Stimulated activated CD4-positive, alpha-beta T cell treated with anti-CD3 and anti-CD28 coated beads, Interleukin-15, amount 100 ng/mL, for 1 hour (primary cell): ENCODE measurements at places on chromosomes 1 and 21.

DNA sequence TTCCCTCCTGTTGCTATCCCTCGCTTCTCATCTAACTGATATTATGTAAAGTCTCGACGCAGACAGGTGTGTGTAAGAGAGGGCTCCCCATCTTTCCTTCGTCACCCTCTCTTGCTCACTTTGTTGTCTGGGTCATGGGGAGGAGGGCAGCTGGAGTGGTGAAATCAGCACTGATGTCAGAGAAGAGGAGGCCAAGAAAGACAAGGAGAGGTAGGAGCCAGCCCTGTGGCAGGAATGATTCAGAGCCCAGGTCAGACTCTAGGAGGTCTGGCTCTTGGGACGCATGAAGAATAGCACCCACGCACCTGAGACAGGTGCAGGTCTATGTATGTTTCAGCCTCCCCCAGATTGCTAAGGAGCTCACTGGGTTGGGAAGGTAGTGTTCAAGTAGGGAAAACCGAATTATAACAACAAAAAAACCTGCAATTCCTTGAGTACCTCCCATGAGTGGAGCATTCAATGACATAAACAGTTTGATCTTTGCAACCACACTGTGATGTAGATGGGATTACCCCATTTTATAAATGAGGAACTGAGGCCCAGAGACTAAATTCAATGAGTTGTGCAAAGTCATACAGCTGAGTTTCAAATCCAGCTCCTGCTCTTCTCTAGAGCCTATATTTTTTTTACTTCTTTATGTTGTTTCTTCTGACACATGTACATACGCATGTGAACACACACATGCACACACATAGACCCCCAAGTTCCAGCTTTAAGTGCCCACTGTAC, 10.4 kb downstream of the NUAK2 start:
- no peak for DNase-seq

GRCh38 chr1:93148001-93148400, 32.2 kb downstream of the TMED5 start:
- DNase-seq: no peak

DNA sequence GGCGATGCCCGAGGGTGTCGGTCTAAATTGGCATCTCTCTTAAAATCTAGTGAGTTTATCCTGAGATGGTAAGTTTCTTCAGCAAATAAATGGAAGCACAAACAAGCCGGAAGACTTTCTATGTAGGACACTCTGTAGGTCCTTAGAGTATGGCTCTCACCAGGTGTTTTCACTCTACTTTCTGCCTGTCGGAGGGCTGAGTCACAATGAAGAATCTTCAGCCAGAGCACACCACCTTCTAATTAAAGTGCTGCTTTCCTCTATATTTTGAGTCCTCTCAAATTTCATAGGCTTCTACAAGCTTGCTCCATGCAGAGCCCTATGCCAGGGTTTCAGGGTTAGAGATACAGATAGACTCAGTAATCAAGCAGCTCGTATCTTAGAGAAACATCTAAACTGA, 27.1 kb downstream of the KCNK1 start:
- no peak for DNase-seq

GRCh38 chr1:35715568-35716002, 3.1 kb downstream of the C1orf216 start:
- DNase-seq: peak; percentile 63

- no peak for DNase-seq
Observed at GRCh38 chr1:151616505-151616849, 4.6 kb downstream of the SNX27 start.

DNA sequence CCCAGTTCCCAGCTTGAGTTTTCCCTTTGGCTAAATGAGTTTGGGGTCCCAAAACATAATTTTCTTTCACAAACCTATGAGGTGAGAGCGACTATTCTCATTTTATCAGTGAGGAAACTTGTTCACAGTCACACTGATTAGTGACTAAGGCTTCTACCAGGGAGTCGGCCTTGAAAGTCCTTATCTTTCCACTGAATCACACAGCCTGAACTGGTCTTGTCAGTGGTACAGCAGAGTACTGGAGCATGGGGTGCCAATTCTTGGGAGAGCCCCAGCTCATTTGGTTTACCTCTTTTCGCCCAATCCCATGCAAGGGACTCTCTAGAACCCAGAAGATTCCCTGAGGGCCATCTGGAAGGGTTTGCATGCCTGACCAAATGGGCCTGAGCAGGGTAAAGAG, 16.9 kb downstream of the HSD3B2 start:
- no peak for DNase-seq

GRCh38 chr1:73701826-73702225, 496.1 kb downstream of the LRRIQ3 start:
- DNase-seq: no peak

DNA sequence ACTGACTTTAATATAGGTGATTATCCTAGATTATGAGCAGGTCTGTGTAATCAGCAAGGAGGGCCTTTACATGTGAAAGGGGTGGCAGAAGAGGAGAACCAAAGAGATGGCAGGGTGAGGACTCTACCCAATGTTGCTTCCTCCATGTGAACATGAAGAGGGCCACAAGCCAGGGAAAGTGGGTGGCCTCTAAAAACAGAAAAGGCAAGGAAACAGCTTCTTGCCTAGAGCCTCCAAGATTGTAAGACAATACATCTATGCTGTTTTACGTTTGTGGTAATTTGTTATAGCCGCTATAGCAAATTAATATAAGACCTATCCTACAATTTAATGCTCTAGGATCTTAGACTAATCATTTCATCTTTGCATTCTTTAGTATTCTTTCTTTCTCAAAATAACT, 85.5 kb downstream of the PLPP3 start:
- no peak for DNase-seq

GRCh38 chr21:34061983-34062382, 11.4 kb upstream of the MRPS6 start:
- no peak for DNase-seq

GRCh38 chr21:20377250-20377649, 621.0 kb upstream of the NCAM2 start:
- DNase-seq: no peak

- DNase-seq: no peak
Observed at GRCh38 chr1:160779626-160780397, 16.2 kb upstream of the LY9 start.

- no peak for DNase-seq
Observed at GRCh38 chr1:42439940-42440339, 15.9 kb downstream of the ZMYND12 start.

- no peak for DNase-seq
Observed at GRCh38 chr1:6450005-6450450, 15.9 kb downstream of the TNFRSF25 start.

DNA sequence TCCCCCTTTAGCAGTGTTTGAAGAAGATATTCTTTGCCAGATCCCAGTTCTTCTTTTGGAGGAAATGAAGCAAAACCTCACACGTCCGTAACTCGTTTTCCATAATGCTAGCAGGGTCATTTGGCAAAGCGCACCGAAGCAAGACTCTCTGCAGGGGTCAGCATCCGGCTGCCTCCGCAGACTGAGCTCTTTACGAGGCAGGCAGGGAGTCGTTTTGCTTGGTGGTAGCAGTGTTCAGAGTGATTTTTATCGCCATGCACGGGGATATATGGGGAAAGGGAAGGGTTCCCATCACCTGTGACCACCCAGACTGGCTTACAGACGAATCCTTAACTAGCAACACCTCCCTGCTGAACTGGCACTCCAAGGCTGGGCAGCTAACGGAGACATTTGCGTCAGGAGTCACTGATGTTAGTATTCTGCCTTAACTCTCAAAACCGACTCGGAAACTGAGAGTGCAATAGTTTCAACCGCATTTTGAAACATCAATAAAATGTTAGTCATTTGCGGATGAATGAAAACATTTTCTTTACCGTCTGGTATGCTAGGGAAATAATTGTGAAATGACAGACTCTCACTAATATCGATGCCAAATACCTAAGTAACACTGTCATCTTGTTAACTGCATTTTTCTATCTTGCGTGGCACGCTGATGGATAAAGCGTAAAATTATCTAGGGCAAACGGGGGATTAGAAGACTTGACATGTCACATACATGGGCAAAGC, 2.2 kb upstream of the NEGR1 start:
- DNase-seq: no peak

DNA sequence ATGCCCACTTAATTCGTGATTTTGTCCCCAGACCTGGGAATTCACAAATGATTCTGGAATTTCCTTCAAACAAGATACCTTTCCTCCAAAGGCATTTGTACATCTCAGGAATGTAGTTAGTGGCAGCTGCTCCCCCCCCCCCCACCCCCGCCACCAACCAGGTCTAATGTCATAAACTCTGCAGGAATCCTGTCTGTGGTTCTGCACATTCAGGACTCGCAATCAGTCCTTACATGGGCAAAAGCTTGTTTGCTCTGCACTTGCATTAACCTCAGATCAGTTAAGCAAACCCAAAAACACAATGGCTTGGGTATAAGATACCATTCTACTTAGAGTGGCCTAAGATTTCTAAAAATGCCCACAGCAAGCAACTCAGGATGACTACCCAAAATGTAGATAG, 143.8 kb downstream of the TGFB2 start:
- no peak for DNase-seq

DNA sequence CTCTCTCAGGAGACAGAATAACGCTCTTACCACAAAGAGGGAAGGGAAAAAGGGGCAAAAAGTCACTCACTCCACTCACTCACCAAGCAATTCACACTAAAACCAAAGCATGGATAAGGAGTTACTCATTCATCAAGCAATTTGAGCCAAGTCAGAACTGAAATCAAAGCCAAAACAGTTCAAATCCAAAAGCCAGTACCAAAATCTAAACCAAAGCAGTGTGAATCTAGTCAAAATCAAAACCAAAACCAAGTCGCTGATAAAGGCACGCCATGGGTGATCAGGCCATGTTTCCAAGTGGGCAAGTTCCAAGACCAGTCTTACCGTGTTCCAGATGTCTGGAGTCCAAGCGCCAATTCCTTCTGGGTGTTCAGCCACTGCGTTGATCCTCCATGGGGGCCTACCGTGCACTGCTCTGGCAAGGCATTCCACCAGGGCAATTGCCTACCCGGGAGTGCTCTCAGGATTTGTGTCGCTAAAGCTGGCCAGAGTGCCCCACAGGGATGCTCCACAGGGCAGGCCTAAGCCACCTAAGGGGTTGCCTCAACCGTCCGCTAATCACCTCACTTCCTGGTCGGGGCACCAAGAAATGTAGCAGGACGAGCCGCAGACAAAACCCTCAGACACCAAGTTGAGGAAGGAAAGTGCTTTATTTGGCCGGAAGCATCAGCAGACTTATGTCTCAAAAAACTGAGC, 142.3 kb downstream of the TRIM33 start:
- DNase-seq: no peak

GRCh38 chr1:184072376-184072775, 20.8 kb downstream of the TSEN15 start:
- no peak for DNase-seq

GRCh38 chr1:218299416-218299815, 14.3 kb downstream of the RRP15 start:
- no peak for DNase-seq

DNA sequence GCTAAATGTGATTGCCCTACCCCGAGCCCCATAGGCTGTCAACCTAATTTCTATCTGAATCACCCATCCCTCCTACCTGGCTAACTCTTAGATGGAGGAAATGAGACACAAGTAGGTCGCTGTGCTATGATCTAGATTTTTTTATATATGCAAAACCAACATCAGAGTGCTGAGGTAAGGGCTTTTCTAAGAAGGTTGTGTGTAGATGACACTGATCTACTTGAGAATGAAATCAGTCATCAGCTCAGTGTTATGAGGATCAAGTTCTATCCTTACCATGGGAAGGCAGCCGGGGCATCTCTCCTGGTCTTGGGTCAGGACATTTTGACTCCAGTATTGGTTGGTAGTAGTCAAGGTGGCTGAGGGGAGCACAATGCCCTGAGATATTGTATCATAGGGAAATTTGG, 23.6 kb downstream of the SLAMF1 start:
- no peak for DNase-seq

DNA sequence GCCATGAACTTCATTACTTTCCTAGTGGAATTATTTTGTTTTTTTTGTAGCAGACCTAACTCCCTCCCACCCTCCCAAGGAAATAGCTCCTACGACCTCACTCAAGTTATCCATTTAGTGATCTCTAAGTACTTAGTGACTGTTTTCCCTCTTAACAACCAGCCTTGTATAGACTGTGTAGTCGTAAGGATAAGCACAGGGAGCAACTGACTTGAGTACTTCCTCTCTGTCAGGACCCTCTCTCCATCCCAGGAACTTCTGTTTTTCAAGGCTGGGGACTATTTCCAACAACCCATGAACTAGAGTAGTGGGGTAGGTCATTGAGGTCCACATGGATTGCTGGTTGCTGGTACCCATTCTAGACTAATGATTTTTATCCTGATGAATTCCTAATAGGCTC, 1.9 kb downstream of the AGO1 start:
- DNase-seq: no peak

DNA sequence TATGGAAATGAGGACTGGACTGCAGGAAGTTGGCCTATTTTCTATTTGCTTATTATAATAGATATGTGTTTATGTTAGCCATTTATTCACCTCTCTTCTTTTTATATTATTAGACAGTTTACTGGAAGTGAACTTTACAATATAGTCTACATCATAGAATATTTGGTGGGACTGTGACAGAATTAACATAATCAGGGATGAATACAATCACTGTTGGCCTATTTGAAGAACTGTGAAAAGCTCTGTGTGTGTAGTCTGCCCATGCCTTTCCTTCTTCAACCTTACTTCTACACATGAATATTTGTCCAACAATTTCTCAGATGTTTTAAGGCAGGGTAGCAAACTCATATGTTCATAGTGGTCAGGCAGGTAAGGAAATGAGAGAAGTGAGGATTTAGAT, 12.4 kb downstream of the MPZ start:
- no peak for DNase-seq

GRCh38 chr1:32263744-32264143, 12.7 kb downstream of the LCK start:
- DNase-seq: no peak

GRCh38 chr1:15706751-15707150, 22.6 kb downstream of the PLEKHM2 start:
- no peak for DNase-seq

- no peak for DNase-seq
Observed at GRCh38 chr1:23475134-23475628, 8.8 kb downstream of the ASAP3 start.

DNA sequence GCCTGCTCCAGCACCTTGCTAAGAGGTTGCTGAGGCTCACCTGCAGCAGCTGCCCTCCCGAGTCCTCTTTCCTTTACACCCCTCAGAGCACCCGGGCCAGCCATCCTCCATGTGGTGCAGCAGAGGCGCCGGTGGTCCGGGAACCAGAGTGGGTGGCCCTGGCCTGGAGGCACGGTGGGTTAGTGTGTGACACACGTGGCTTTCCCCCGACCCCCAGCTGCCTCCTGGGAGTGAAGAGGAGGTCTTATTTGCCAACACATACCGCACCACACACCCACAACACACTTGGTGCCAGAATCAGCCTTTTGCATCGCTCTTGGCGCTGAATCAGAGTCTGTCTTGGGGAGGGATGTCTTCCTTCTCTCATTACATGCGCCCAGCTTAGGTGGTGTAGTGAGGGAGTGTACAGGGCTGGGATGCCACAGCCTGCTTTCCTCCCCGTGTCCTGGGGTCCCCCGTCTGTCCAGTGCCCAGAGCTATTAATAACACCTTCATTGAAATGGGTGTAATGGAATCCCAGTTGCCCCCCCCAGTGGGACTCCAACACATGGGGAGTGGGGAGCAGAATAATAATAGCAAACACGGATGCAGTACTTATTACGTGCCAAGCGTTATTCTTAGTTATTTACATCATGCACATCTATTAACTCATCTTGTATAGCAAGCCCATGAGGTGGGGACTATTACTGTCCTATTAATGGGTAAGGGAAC, 38.2 kb downstream of the MAPKAPK2 start:
- DNase-seq: no peak
